ENCODE measurements at places on chromosomes 12 and 14.

DNA sequence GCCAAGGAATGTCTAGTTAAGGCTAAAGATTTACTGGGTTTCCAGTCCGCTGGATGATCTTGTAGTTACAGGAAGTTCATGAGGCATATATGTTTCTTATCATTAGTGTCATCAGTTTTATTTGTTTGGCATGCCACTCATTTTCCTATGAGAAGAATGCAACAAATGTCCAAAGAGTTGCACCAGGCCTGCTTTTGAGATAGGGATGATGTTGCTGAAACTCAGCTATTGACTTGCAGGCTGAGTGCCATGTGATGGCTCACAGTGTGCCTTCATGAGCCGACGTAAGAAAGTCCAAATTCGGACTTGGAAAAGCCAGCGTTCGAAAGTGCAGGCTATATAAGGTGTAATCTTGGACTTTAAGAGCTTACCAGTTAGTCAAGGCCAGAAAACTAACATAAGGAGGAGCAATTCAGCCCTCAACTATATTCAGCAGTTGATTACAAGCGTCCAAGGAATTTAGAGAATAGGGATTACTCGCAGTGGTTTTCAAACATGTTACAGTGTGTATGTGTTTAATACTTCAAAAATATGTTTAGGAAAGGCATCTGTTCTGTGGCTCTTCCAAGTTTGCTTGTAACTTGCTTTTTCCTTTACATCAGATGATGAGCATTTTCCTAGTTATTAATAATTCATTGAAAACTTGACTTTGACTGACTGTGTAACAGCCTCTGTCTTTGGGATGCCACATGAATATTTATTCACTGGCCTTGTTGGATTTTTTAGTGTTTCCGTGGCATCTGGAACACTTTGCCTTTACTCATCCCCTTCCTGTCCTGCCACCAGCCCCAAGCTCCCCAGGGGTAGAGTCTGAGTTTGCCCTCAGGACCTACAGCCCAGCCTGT, 101.3 kb downstream of the LGMN start:
- no peak for DNase-seq

GRCh38 chr14:93044556-93044955, 71.2 kb downstream of the ITPK1 start:
- no peak for DNase-seq

- DNase-seq: no peak
These were observed 37.2 kb downstream of the CACNA2D4 start for GRCh38 chr12:1881301-1881700.

DNA sequence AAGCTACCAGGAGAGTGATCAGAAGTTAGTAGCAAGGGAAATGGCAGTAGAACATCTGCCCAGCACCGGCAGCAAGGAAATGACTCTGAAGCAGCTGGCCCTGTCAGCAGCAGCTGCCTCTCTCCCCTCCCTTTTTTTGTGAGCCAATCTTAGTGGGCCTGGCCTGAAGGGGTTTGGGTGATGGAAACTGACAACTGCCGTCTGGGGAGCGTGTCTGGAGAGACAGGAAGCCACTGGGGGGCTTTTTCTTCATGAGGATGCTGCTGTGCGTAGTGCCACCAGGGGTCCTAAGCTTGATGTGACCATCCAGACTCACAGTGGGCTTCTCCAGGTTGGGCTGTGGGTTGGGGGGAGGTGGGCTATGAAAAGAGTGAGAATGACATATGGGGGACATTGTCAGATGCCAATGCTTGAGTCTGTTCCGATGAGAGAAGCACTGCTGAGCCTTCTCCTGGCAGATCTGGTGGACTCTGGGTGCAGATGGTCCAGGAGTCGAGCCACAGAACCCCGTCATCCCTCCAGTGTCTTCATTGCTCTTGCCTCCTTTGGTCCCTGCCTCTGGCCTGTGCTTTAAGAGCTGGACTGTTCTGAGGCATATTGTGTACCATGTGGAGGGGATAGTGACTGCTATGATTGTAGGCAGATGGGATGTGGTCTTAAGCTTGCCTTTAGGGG, 87.6 kb upstream of the HIF1A start:
- no peak for DNase-seq
